ENCODE measurements at places on chromosomes 2 and 18.

DNA sequence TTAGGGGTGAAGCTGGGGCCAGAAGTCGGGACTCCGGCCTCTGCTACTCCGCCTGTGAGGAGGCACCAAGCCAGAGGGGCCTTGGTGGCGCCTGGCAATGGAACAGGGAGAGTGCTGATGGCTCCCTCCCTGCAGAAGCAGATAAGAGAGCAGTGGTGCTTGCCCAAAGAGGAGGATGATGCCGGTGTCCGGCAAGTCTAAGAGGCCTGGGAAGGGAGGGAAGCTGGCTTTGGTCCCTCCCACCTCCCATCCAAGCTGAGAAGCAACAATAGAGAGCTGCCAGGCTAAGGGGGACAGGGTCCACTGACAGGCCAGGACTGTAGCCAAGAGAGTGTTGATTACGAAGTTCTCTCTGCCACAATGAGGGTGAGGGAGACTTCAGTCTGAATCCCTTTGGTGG is 479.5 kb downstream of the TNS1 start:
- DNase-seq, result no peak

GRCh38 chr2:157848213-157848612 is 27.9 kb downstream of the ACVR1 start:
- DNase-seq, result no peak

- no peak for DNase-seq
Measured at GRCh38 chr2:120490091-120490798, 144.3 kb downstream of the INHBB start.

DNA sequence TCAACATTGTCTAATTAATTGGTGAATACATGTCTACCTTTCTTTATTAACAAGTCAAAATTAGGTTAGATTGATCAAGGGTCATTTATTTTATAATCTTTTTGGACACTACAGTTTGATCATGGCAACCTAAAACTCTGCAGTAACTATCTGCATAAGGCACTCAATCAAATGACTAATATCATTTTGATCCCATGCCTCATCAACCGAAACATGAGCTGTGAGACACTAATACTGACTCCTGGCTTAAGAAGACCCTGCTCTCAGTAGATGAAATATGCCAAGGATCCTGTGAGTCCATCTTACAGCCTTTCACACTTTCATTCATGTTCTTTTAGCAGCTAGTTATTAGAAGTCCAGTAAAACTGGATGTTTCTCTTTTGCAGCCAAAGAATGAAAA is 169.4 kb upstream of the CAVIN2 start:
- no peak for DNase-seq

GRCh38 chr2:100292022-100292580 is 30.2 kb downstream of the LONRF2 start:
- DNase-seq, result peak; percentile 96

DNA sequence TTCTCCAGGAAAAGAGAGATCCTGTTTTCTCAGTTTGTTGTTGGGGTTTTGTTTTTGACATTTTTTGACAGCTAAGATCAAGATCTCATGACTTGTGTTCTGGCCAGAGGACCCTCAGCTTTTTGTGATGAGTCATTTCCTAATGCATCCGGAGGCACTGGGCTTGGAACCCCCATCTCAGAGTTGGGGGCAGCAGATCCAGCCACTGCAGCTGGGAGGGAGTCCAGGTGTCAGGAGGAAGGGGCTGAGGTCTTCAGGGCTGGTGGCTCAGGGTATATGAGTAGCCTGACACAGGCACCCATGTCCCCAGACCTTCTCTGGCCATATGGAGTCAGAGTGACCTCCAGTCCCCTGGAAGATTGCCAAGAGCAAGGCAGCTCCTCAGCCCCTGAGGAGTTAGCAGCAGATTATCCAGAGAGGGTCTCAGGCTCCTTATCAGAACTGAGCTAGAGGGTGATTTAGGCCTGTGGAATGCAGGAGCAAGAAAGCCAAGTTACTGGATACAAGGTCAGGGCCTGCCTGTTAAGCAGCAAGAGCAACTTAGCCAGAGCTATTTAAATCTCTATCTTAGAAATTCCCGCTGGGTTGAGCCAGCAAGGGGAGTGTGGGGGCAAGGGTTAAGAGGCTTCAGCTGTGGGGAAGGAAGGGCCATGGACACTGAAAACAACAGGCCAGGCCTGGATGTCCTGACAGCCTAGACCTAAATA is 62.4 kb downstream of the TANC1 start:
- no peak for DNase-seq

GRCh38 chr2:11257078-11257477 is 87.4 kb downstream of the ROCK2 start:
- DNase-seq, result no peak

DNA sequence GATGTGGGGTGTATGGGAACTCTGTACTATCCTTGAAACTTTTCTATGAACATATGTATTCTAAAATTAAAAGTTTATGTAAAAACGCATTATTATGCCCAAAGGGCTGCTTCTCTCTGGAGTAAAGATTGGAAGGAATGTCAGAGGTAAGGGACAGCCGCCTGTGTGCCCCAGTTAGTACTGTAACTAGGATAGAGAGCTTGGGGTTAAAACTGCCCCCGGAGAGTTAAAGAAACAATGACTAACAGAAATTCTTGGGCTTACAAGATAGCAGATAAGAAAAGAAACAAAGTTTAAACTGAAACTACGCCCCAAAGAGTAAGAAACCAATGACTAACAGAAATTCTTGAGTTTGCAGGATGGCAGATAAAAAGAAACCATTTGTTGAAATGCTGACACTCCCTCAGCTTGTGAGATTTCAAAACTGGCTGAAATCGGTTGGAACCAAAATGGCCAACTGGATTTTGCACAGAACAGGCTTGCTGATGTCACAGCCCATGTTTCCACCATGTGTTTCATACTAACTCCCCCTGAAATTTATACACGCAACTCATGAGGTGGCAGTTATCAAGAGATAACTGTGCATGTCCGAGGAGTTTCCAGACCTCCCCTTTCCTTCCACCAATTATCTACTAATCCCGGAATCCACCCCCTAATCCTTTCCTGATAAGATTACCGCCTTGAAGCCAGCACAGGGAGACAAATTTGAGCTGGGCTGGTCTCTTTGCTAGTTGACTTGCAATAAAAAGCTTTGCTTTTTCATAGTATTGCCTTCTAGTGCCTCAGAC is 8.7 kb upstream of the TXNDC2 start:
- DNase-seq, result peak; percentile 74

DNA sequence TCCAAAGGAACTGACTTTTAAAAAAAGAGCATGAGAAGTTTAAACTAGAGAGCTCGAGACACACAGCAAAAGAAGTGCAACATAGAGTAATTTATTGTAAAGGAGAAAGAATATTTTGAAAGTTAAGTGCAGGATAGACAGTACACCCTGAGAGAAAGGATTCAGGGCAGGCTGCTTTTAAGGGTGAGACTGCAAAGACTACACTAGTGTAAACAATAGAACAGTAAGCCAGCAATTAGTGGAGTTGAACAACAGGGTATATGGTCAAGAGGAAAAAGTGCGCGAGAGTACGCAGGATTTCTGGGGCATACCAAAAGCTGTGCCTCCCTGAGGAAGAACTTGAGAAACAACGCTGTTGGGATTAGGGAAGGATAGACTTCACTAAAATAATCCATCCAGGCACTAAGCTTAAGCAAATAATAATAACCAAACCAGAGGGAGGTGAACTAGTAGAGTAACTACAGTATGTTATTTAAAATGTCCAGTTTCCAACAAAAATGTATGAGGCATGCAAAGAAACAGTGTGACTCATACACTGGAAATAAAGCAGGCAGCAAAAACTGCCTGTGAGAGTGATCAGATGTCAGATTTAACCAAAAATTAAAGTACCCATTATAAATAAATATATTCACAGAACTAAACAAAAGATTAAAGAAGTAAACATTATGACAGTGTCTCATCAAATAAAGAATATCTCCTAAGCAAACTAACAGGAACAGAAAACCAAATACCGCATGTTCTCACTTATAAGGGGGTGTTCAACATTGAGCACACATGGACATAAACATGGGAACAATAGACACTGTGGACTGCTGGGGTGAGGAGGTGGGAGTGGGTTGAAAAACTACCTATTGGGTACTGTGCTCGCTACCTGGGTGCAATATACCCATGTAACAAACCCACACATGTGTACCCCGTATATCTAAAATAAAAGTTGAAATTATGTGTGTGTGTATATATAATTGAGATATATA is 40.5 kb upstream of the EMILIN2 start:
- DNase-seq, result no peak
